ENCODE measurements at places on chromosomes 2 and 18.

GRCh38 chr18:23416298-23416697 is 36.8 kb upstream of the RIOK3 start:
- no peak for DNase-seq

- DNase-seq = no peak
These were observed 29.3 kb downstream of the AQP12A start for GRCh38 chr2:240720686-240721595.

DNA sequence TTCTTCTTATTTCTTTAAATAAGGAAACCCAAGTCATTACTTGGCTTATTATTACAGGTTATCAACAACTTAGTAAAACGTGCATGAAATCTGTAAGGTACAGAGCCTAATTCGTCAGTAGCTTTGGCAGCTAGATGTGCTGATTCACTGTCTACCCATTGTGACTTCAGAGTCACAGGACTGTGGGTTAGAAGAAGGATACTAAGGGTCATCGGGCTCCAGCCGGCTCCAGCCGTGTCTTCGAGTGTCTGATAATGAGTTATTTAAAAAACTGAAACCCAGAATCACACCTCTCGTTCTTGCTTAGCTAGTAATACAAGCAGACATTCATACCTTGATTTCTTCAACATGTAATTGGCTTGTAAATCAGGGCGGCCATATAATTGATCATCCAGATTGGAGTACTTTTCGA is 170.5 kb downstream of the FMNL2 start:
- no peak for DNase-seq

DNA sequence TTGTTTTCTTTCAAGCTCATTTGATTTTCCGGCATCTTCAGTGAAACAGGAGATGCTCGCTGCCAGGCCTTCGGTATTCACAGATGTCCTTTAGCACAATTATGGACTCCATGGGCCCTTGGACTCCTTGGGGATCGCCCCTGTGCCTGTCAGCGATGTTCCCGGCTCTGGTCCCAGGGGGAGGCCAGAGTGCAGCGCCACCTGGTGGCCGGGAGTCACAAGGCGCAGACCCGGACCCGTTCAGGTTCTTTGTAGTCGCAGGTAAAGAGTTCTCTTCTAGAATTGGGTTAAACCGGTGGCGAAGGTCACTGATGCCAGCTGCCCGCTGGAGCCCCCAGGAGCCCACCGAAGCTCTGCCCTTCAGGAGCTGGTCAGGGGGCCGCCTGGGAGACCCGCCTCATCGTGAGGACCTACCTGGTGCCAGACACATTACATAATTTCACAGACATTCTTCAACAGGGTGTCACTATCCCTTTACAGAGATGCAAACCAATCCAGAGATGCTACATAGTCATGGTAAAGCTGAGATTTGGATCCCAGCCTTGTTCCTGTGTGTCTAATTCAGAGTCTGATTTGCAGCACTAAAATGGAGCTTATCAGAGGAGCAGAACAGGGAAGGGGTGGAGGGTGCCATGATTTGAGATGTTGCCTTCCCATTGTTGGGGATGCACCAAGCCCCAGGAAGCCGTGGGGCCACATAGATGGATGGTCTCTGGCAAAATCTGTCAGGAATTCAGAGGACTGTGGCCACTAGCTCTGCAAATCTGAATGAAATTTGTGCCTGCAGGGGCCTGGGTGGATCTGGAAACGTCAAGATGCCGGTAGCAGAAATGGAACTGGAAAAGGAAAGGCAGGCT is 6.0 kb upstream of the INPP5D start:
- no peak for DNase-seq

DNA sequence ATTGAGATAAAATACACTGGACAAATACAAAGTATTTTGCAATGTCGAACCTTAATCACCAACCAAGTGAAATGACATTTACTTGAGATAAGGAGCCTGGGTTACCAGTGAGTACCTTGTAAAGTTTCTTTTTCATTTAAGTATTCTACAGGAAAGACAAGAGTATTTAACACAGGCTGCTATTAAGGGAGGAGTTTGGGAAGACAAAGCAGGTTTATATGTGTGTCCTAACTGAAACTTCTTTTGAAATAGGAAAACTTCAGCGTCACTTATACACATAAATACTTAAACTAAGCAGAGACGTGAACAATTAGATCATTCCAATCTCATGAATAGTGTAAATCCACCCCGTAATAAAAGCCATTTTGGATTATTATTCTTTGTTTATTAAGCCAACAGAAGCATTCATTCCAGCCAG is 126.7 kb upstream of the CYP26B1 start:
- DNase-seq = no peak
